ENCODE measurements at places on chromosomes 1 and 21. TPM values are rescaled to one million over a fixed set of nuclear protein-coding genes. Genes with fewer than 3 reads are reported as not detected.
A peak's percentile ranks its signal among the peaks of the same experiment; 100 is the strongest.

Gene RIPPLY3
- total RNA-seq, result not detected

Gene SPRR2F
- total RNA-seq, result not detected

DNA sequence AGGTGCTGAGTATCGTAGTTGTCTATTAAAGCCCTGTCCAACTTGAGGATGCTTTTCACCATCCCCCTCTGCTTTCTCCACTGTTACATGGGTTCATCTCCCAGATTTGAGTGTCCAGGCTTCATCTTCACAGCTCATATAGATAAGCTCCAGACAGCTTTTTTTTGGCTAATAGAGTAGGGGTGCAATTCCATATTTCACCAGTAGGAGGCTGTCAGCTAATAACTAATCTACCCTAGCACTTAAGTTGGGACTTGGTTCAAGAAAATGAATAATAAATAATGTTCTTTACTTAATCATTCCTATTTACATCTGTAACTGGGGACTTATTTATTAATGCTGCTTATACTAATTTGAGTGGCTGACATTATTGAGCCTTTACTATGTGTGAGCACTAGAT is 124.5 kb downstream of the IGSF21 start:
- no peak for DNase-seq

DNA sequence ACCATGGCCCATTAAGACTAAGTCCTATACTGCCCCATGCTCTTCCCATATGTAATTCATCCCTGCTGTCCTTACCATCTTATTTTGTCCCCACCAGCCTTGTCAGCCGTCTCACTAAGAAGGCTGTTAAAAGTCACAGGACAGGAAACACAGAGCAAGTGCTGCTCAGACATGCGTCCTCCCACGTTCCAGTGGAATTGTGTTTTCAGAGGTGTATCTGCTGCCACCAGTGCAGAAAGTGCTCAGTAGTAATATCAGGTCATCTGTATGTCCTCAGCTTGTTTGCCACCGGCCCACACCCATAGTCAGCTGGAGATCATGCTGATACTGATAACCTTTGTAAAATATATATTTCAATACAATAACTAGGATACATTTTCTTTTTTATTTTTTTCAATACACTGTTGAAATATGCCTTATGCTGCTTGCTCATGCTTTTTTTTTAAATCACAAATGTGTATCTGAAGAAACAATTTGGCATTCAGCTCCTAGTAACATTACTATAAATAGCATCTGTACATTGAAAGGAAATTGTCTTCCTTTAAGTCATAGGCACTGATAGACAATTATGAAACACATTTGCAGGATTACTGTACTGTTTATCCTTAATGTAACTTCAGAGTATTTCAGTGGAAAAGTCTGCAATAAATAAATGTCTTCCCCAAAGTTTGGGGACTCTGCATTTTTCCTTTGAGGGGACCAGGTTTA is 156.9 kb downstream of the EDEM3 start:
- no peak for DNase-seq

GRCh38 chr1:30768830-30769718 is 11.5 kb upstream of the LAPTM5 start:
- DNase-seq, result no peak

GRCh38 chr1:183291216-183291762 is 105.2 kb downstream of the LAMC2 start:
- no peak for DNase-seq

DNA sequence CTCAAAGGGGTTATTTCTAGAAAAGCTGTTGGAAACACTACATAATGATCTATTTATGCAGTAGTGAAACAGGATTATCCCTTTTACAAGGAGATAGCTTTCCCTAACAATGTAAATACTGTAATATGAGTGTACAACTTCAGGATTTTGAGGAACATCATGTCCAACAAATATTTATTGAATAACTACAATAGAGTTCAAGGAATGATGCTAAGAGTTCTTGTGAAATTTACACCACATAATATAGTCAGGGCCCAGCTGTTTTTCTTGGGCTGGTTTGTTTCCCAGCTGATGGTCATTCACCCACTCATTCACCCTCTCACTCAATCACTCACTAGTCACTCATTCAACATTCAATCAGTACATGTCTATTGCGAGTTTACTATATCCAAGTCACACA is 12.3 kb upstream of the LYPLAL1 start:
- no peak for DNase-seq

DNA sequence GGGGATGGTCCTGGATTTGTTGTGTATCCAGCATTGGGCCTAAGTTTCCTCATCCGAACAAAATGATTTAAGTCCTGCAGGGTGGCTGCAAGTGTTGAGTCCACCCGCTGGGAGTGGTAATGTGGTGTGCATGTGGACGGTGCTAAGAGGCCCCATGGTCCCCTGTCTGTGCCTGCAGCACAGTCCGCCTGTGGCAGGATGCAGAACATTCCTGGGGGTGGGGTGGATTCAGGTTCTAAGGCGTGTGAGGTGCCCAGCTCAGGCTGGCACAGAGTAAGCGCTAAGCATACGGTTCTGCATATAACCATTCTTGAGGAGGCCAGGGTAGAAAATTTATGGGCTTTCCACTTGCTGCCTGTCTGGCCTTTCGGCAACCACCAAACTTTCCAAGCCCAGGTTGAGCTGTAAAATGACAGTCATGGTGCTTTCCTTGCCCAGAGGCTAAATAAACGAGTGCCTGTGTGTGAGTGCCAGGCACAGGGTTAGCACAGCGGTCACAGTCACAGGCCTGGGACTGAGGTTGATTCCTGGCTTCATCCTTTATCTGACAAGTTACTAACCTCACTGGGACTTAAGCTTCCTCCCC is 30.7 kb downstream of the SLC2A1 start:
- DNase-seq, result no peak

DNA sequence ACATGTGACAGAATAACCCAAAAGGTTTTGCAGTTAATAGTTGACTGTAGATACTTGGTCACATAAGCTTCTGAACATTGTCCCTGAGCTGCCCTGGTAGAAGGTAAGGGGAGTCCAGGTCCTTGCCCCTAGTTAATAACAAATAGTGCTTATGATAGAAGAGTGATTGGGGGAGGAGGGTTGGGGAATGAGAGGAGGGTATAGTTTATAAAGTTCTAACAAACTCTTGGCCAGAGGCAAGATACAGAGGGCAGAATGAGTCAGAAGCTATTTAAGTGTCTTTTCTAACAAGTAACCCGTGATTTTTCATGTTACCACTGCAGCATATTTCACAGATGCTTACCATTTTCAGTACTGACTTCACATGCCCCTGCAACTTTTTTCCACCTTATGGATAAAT is 26.7 kb upstream of the MYOCOS start:
- no peak for DNase-seq

GRCh38 chr1:171426645-171427044 is 58.7 kb upstream of the PRRC2C start:
- no peak for DNase-seq

Gene SPATA21
- not detected for total RNA-seq

DNA sequence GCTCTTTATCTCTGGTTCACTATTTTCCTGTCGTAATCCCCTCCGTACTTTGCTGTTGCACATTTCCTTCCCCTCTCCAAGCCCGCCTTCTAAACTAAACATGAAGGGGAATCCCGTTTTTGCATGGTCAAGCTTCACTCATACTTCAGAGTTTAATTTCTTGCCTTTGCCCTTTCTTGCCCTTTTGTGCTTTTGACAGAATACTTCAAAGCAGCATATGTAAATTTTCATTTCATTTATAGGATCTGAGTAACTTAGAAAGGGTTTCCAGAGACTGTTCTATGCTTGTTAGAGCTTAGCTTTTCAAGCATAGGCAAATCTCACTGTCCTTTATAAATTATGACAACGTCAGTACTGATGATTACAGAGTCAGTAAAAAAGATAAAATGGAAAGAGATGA is 27.7 kb downstream of the SPATA45 start:
- DNase-seq, result no peak

GRCh38 chr1:240090014-240090413 is 1.7 kb upstream of the FMN2 start:
- no peak for DNase-seq

Gene OLIG1
- not detected for total RNA-seq

GRCh38 chr1:91507328-91507727 is 6.7 kb downstream of the CDC7 start:
- no peak for DNase-seq

Gene DIO1
- not detected for total RNA-seq

DNA sequence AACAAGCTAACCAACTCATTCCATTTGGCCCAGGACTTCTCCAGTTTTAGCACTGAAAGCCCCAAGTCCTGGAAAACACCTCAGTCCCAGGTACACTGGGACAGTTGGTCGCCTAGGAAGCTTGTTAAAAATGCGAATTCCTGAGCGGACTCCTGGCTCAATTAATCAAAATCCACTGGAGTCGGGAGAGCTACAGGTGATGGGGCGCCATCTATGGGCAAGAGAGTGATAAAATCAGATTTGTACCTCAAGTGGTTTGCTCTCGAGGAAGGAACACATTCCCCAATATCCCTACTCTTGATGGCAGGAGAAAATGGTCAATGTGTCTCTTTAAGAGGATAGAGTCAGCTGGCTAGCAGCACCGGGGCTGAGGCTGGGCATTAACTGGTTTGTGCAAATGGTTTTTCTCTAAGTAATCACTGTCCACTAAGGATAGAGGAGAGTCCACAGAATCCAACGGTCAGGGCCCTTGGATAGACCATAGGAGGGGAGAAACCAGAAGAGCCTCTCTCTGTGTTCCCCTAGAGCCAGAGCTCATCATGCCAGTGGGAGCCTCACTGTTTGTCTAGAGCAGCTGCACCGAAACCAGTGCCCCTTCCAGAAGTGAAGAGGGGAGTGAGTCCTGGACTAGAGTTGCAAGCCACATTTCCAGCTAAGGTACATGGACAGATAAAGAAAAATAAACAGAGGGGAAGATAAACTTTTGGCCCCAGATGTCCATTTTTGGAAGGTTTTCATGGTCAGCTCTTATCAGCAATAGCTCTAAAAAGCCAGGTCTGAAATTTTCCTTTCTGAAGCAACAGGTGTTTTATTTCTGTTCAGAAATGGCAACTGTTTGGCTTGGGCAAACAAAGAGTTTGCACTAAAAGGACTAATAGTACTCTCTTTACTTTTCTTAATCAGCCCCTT is 148.5 kb downstream of the TENT5C start:
- DNase-seq, result peak; percentile 39

DNA sequence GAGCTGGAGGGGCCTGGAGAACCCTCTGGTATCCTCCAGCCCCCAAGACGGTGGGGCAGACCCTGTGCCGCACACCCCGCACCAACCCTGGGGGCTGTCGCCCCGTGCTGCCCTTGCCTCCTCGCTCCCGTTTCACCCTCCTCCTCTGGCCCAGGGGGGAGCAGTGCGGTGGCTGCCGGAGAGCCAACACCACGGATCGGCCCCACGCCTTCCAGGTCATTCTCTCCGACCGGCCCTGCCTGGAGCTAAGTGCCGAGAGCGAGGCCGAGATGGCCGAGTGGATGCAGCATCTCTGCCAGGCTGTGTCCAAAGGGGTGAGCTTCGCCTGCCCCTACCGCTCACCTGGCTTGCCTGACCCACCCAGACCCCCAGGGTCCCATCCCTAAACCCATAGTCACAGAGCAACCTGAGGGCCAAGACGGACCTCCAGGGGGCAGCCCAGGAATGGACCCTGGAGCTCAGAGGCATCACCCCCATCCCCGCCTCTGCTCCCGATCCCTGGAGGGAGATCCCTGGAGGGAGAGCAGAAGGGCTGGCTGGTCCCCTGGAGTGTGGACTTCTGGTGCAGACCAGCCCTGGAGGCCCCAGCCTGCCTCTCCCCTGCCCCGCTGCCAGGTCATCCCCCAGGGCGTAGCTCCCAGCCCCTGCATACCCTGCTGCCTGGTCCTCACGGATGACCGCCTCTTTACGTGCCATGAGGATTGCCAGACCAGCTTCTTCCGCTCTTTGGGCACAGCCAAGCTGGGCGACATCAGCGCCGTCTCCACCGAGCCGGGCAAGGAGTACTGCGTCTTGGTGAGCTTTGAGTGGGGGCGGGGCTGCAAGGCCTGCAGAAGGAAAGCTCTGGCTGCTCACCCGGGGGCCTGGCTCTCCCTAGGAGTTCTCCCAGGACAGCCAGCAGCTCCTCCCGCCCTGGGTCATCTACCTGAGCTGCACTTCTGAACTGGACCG is 4.0 kb upstream of the SLC25A34 start:
- no peak for DNase-seq

GRCh38 chr1:165259236-165259635 is 97.3 kb downstream of the LMX1A start:
- DNase-seq, result no peak

Gene TCP10L
- total RNA-seq, result 0.29 TPM

- no peak for DNase-seq
Measured at GRCh38 chr1:227759341-227760300, 24.4 kb downstream of the SNAP47 start.

Gene RNF207
- 4.7 TPM for total RNA-seq

- DNase-seq, result no peak
Measured at GRCh38 chr1:184287001-184287400, 99.8 kb upstream of the C1orf21 start.

DNA sequence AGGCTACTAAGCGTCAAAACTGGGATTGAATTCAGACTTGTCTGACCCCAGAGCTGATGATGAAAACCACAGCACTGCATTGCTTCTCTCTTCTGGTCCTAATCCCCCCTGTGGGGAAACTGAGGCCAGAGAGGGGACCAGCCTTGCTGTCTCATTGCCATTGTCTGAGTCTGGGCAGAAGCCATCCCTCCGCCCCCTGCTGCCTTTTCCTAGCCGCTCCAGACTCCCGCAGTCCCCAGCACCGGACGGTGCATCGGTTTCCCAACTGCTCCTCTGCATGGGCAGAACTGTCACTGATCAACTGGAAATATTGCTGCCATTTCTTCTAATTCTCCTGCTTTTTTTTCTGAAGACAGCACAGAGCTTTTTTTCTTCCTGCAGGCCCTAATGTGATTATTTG is 157.4 kb downstream of the ACTL8 start:
- DNase-seq, result peak; percentile 11

Gene VCAM1
- total RNA-seq, result 0.12 TPM

DNA sequence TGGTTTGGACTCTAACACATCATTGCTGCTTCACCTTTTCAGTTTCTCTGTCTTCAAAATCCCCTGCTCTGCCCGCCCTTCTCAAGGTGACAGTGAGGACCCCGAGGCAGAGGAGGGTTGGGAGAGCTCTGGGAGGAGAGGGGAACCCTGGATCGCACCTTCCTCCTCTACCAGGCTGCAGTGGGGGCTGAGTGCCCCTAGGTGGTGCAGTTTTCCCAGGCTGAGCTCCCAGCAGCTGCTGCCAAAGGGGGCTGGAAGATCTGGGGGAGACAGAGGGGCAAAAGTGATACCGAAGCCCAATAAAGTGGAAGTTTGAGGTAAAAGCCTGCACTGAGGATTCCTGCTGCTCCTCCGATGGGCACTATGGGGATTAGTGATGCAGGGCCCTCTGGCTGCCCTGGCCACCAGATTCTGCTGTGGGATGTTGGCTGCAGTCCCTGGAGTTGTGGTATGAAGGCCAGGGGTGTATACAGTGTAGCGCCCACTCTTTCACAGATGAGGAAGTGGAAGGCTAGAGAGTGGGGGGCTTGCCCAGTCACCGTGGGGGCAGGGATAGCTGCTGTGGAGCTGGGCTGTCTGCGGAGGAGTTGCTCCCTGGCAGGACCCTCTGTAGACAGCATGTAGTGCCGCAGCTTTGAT is 40.7 kb upstream of the SCMH1 start:
- DNase-seq, result no peak

GRCh38 chr1:164886101-164886500 is 327.1 kb downstream of the PBX1 start:
- no peak for DNase-seq

Gene TMEM79
- total RNA-seq, result 17.3 TPM

Gene TAS1R1
- total RNA-seq, result not detected

Gene SV2A
- 3.1 TPM for total RNA-seq
